ENCODE measurements at places on chromosomes 6 and 20.

DNA sequence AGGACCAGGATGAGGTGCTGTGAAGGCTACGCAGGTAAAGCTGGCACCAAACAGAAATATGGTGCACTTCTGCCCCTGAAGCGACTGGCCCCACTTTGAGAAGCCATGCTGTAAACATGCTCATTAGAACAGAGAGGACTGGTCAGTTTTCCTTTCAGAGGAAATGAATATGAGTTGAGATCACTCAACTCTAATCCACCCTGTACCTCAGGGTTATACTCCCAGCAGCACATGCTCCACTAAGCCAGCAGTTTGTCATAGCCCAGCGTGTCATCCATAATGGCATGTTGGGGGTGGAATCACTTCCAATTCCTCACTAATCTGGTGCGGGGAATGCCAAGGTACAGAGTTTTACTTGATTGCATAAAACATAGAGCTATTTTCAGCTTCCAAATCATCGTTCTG, 98.1 kb downstream of the HIVEP2 start:
- DNase-seq = no peak

- no peak for DNase-seq
These were observed 34.3 kb upstream of the EPB41L1 start for GRCh38 chr20:36120241-36120640.

DNA sequence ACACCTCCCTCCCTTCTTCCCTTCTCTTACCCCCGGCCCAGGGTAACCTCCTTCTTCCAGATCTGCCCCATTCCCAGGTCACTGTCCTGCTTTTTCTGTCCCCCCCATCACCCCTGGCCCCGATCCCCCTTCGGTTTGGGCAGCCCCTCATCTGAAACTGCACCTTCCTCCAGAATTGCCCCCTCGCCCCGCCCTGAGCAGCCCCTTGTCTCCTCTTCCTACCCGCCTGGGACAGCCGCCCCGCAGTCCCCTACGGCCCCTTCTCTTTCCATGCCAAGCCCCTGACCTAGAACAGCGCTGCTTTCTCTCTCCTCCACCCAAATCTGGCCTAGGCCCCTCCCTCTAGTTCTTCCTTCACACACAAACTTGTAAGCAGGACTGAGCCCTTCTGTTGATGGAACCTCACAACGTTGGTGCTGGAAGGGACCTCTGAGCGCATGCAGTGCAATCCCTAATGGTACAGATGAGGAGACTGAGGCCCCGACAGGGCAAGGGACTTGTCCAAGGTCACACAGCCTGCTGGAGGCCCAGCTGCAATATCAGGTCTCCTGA, 630 bp downstream of the PPP2R5D start:
- DNase-seq = no peak

- DNase-seq = no peak
These were observed 199.7 kb upstream of the SIM1 start for GRCh38 chr6:100664274-100665040.

DNA sequence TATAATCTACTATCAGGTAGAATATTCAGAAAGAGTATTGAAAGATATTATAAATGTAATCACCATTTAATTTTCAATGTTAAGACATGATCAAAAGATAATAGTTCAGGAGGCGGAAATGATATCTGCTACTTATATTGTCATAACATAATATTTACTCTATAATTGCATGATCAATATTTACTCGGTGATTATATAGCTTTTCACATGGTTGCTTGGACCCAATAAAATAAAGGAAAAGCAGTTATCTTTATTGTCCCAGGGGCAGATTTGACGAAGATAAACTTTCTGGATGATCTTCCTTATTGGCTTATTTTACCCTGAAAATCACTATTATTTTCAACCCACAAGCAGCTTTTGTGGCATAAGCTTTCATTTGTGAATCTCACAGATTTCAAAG, 350.4 kb downstream of the HACE1 start:
- DNase-seq = no peak

- DNase-seq = no peak
These were observed 69.2 kb upstream of the SMIM29 start for GRCh38 chr6:34317882-34318498.

DNA sequence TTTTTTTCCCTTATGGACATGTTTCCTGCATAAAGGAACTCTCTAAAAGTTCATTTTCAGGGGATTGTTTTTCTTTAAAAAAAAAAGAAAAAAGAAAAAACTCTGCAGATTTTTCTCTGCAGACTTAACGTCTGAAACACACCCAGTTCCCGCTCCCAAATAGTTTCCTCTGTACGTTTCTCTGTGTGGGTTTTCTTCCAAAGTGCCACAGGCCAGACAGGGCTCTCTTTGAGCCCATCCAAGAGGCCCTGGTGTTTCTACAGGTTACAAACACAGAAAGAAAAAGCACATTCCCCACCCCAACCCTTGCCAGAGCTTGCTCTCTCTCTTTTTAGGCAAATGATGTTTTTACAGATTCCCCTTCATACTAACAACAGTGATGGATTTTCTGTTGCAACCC, 258.6 kb downstream of the FNDC1 start:
- DNase-seq = no peak

DNA sequence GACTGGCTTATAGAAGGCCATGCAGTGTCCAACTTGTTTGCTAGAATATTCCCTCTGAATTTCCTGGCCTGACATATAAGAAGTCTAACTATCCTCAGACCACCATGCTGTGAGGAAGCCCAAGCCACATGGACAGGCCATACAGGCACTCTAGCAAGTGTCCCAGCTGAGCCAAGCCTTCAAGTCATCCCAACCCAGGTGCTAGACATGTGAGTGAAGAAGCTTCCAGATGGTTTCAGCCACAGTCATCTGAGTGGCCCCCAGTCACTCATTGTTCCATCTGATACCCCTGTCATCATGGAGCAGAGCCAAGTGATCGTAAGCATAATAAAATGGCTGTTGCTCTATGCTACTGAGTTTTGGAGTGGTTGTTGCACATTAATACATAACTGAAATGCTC, 46.0 kb upstream of the INSM1 start:
- no peak for DNase-seq

DNA sequence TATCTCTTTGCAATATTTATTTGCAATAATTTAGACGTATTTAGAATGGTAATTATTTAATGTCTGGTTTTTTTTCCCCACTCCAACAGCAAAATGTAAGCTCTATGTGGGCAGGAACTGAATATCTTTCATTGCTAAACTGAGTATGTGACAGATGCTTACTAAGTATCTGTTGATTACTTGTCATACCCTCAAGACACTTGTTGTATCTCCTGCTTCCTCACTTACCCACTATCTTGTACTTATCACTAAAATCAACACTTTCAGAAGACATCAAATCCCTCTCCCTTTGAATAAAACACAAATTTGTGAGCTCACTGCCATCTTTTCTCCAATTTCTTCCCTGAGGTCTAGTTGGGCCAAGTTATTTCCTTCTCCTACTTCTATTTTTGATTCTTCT, 30.3 kb downstream of the PPIL4 start:
- DNase-seq = no peak

DNA sequence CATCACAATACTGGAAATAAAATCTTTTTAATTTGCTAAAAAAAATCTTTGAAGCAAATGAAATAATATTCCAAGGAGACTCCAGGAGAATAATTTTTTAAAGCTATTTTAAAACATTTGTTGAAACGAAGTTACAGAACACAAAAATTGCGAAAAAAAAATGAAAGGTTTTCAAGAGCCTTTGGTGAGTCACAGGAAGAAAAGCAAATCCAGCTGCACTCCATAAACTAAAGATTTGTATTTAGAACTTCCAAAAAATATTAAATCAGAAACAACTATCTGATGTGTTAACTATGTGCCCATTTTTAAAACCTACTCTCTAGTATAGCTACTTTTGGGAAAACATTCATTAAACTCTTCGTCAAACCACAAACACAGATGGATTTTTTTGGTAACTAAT, 23.6 kb downstream of the PDSS2 start:
- DNase-seq = no peak

- DNase-seq = no peak
These were observed 114.3 kb upstream of the SLC24A3 start for GRCh38 chr20:19098117-19098516.

GRCh38 chr6:45652416-45652815, 274.7 kb upstream of the SUPT3H start:
- DNase-seq = no peak

- no peak for DNase-seq
These were observed 359.9 kb upstream of the EPHA7 start for GRCh38 chr6:93779086-93779841.

DNA sequence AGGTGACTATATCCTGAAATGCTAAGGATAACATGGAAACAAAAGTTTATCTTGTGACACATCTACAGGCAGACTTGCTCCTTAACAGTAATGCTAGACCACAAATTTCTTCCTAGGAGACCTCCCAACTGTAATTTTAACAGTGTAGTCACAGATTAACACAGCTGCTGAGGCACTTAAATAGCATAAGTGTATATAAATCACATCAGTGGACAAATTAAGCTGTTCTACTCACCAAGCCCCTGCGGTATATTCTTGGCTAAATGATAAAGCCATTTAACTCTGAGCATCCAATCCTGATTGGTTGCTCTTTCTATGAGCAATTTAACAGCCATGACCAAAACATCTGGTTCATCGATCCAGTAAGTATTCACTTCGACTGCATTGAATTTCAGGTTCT, 73.3 kb upstream of the LYRM2 start:
- DNase-seq = no peak

DNA sequence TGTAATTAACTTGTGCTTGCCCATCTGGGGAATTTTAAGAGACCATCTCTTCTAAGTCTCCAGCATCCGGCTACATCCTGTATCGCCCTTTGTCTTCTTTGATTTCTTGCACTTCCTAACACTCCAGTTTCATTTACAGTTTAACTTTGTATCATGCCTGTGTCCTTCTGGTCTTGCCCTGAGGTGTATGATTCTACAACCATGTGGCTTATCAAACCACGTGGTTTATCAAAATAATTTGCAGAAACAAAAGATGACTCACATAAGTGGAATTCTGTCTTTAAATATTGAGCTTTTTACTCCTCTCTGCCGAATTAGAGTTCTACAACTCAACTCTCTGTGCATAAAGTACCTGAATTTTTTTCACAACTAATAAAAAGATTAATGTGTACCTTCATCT, 580.7 kb downstream of the KIF16B start:
- no peak for DNase-seq

DNA sequence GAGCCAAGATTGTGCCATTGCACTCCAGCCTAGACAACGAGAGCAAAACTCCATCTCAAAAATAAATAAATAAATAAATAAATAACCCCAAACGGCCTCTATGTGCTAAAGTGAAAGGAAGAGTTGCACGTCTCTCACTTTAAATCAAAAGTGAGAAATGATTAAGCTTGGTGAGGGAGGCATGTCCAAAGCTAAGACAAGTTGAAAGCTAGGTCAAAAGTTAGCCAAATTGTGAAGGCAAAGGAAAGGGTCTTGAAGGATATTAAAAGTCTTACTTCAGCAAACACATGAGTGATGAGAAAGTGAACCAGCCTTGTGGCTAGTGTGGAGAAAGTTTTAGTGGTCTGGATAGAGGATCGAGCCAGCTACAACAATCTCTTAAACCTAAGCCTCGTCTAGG, 14.3 kb downstream of the ZBP1 start:
- DNase-seq = no peak

DNA sequence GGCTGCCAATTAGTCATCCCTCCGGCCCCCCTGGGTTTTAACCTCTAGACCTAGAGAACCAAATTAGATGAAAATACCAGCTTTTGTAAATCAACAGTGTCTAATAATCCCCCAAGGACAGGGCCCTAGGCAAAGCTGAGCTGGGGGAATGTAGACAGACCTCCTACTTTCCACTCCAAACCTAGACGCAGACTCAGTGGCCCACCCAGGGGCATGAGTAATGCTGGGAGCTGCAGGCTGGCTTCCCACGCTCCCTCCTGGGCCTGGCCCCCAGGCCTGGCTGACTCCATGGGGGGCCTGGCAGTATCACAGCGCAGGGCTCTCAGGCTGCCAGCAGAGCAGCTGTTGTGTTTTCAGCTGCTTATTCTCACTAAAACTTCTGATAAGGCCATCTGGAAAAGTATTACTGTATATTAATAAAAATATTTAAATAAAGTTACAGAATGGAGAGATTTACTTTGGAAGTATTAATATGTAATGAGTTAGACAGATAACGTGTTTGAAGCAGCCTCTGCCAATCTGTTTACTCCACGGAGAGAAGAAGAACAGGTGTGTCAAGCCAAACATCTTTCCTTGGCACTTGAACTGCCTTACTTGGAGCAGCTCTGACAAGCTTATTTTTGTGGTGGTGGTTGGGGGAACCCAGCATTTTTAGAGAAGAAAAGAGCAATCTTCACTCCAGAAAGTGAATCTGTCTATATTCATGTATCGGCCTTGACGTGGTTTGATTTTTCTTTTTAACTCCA, 144.0 kb upstream of the AGPAT4 start:
- no peak for DNase-seq

DNA sequence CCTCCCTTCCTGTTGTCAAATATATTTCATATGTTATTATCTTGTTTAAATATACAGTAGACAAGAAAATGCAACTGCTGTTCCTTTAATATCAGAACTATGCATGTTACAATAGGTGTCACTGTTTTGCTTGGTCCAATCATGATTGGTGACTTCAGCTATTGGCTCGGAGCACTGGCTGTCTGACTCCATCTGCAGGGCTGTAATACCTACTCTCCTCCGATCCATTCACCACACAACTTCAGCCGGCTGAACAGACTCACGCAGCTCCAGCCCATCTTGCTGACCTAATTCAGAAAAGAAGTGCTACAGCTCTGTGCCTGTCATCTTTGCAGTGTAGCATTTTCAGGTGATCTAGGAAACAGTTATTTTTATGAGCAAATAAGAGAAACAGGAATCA, at the start of gene BTBD3:
BTBD3 (plus strand) TSS at position 231 of the 400 bp plus-strand sequence. CDS start 383 bp downstream, outside the sequence.
- DNase-seq = no peak

GRCh38 chr6:73696966-73697655, 1.1 kb downstream of the CD109 start:
- no peak for DNase-seq

DNA sequence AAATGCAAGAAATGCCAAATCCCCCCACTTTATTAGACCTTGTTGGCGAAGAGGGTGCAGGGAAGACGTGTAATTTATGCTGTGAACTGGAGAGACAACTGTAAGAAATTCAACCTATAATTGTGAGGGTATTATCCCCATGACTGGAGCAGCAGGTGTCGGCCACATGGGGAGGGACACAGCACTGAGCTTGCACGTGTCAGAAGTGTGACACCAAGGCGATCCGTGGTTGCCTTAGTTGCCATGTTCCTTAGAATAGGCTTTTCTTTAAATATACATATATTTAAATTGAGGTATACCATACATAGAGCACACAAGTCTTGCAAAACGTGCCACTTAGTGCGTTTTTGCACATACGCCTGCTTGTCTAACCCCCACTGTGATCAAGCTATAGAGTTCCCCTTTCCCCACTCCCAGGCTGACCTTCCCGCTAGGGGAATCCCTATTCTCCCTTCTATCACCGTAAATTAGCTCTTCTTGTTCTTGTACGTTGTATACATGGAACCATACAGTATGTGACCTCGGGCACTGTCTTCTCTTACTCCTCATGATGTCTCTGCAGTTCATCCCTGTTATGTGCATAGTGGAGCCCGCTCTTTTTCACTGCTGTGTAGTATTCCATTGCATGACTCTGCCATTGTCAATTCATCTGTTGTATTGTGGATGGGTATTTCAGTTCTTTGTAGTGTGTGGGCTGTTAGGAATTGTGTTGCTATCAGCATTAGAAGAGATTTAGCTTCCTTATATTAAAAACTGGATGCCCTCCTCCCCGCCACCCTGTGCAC, 81.6 kb upstream of the PMEPA1 start:
- no peak for DNase-seq

Measured in stimulated activated CD8-positive, alpha-beta memory T cell treated with anti-CD3 and anti-CD28 coated beads, Interleukin-4, amount 100 ng/mL, for 24 hours (primary cell).